Mammary epithelial cell (primary cell): ENCODE measurements at places on chromosomes 1 and 21. TPM values are rescaled to one million over a fixed set of nuclear protein-coding genes. Genes with fewer than 3 reads are reported as not detected.

GRCh38 chr1:19325958-19326747 lies 14.0 kb downstream of the SLC66A1 start:
- DNase-seq: no peak

DNA sequence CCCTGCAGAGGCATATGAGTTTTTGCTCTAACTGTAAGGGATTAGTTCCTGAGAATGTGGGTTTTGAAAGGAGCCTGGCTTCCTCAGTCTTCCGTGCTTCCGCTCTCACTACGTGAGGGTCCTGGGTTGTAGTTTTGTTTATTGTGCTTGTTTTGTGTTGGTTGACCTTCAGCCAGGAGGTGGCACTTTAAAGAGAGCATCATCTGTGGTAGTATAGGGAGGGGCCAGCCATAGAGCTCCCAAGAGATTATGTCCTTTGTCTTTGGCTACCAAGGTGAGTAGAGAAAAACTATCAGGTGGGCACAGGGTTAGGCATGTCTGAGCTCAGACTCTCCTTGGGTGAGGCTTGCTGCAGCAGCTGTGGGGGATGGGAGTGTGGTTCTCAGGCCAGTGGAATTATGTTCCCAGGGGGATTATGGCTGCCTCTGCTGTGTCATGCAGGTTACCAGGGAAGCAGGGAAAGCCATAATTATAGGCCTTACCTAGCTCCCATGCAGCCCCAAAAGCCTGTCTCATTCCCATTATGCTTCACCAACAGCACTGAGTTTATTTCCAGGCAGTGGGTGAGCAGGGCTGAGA lies 23.5 kb downstream of the CYP4B1 start:
- no peak for DNase-seq

- DNase-seq: no peak
Observed at GRCh38 chr1:41665962-41666917, 181.8 kb upstream of the EDN2 start.

Gene KRTAP10-6
- not detected for total RNA-seq
